ENCODE measurements at places on chromosomes 2 and 18.

DNA sequence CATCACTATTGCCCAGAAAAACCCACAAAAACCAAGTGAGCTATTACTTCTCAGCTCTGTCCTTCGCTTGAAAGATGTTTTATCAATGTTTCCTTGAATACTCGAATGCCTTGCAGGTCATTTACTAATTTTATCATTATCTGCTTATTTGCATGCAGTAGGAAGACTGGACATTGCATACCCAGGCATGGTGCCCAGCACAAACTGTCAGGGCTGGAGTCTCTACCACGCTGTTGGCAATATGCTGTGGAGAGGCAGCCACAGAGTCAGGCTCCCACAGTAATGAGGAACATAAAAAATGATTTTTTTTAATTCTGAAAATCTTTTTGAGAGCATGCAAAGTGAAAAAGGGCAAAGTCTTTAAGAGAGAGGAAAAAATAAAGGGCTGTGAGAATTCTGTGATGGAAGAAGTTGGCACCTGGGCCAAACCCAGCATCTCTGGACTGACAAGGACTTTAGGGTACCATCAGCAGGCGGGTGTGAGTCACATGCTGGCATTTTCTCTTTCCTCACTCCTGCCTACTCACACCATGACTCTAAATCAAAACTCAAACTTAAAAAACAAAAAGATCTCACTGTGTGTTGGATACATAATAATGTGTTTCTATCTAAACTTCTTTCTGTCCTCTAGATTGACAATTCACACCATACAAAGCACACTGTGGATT, 709.8 kb upstream of the FANCL start:
- no peak for DNase-seq

DNA sequence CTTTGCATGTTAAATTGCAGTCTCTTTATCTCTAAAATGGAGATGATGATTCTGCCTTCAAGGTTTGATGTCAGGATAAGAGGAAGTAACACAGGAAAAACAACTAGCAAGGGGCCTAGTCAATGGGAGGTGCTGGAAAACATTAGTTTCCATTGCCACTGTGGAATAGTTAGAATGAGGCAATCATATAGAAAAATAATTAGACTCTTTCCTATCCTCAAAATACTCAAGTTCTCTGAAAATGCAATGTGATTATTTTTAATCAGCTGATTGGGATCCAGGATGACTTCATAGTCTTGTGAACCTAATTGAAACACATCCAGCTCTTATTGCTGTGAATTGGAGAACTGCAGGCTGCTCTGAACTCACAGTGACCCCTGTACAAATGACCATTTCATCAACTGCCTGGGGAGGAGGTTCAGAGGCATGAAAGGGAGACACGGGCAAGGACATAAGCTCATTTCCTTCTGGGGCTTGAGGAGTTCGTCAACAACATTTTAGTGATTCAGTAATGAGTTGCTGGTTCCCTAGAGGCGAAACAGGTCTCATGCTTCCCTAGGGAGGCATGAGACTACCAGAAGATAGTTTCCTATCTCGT, 422.5 kb downstream of the LPIN1 start:
- no peak for DNase-seq

- no peak for DNase-seq
Observed at GRCh38 chr2:241788572-241788971, 11.9 kb downstream of the GAL3ST2 start.

DNA sequence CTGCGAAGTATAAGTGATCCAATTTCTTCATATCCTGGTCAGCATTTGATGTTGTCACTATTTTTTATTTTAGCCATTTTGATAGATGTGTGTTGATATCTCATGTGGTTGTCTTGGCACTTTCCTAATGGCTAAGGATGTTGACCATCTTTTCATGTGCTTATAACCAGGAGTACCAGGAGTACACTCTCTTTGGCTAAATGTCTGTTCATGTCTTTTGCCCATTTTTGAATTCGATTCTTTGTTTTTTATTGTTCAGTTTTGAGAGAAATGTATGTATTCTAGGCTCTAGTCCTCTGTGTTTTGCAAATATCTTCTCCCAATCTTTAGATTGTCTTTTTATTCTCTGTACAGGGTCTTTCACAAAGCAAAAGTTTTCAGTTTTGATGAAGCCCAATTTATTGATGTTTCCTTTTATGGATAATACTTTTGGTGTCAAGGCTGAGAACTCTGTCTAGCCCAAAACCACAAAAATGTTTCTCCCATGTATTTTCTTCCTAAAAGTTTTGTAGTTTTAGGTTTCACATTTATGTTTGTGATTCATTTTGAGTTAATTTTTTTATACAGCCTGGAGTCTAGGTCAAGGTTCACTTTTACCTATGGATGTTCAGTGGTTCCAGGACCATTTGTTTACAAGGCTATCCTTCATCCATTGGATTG, 65.4 kb downstream of the SDC1 start:
- no peak for DNase-seq

- peak; percentile 60 for DNase-seq
Observed at GRCh38 chr2:231925303-231926179, 655 bp downstream of the NPPC start.

GRCh38 chr2:89767572-89768435, 1076.3 kb downstream of the RPIA start:
- DNase-seq: no peak

All from HAP-1 (cell line).